ENCODE measurements at places on chromosomes 1 and 21.

- no peak for DNase-seq
Measured at GRCh38 chr1:234886081-234886984, 242.3 kb downstream of the TOMM20 start.

DNA sequence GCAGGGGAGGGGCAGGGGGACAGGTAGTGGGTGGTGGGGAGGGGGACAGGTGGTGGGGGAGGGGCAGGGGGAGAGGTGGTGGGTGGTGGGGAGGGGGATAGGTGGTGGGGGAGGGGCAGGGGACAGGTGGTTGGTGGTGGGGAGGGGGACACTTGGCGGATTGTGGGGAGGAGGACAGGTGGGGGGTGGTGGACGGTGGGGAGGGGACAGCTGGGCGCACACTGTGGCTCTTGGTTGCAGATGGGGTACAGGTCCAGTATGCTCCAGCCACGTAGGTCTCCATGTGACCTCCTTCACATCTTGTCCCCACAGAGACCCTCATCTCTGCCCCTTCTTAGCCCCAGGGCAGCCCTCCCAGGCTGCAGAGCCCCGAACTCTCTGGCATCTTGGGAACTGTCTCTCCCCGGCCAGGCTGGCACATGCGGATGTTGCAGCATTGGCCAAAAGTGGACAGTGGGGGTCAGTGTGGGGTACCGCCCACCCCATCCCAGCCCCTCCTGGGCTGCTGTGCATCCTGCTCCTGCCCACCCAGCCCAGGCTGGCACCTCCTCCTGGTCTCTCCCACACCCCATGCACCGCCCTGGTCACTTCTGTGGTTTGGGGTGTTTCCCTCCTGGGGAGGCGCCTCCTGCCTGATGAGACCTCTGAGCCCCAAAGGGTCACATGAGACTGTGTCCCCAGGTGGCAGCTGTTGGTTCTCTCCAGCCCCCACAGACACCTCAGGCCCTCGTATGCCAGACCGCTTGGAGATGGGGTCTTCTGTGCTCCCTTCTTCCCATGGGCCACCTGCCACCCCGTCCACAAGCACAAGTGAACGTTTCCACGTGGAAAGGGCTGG lies 7.6 kb upstream of the SLC19A1 start:
- DNase-seq = no peak

GRCh38 chr1:17097147-17097546 lies 22.1 kb downstream of the PADI2 start:
- DNase-seq = no peak

GRCh38 chr21:35002879-35003722 lies 46.0 kb downstream of the RUNX1 start:
- DNase-seq = no peak

GRCh38 chr21:45827881-45828579 lies 153.5 kb upstream of the COL6A1 start:
- no peak for DNase-seq

DNA sequence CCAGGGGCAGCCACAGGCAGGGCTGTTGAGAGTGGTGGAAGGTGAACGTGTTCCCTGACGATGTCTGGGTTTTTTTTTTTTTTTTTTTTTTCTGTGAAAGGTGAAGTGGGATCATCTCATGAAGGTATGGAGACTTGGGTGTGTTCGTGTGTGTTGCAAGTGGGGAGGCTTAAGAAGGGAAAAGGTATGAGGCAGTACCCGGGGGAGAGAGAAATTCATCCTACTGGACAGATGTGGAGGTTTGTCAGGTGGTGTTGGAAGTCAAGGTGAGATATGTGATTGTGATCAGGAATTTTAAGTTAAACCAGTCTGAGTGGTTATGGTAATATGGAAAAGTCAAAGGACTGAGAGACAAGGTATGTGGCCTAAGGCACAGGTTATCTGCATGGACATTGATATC lies 5.3 kb downstream of the C1orf115 start:
- DNase-seq = no peak

DNA sequence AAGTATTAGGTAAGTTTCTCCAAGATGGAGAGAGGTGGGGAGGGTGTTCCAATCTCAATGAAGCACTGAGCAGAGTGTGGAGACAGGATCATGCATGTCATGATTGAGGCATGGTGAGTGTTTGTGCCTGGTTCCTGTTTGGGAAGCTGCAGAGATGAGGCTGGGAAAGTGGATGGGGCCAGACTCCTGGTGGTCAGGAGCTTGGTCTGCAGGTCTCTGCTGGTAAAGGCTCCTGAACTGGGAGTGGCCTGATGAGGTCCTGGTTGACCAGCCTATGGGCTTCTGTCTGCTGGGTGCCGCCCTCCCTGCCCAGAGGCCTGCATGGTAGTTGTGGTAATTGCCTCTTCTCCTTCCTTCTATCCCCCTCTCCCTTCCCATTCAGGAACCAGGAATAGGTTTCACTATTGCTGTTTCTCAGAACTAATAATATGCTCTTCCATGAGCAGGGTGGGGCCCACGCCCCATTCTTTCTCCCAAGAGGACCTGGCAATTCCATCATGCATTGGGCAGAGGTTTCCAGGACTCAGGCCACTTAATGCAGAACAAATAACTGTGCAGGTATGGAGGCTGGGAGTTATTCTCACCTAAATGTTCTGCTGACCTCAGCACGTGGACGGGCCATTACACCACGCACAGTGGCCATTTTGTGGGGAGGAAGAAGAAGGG lies 24.5 kb downstream of the PROK1 start:
- no peak for DNase-seq

GRCh38 chr1:204726478-204726877 lies 40.9 kb upstream of the LRRN2 start:
- no peak for DNase-seq
